Right renal pelvis (tissue), 4 donors: ENCODE measurements at places on chromosomes 12 and 14.

DNA sequence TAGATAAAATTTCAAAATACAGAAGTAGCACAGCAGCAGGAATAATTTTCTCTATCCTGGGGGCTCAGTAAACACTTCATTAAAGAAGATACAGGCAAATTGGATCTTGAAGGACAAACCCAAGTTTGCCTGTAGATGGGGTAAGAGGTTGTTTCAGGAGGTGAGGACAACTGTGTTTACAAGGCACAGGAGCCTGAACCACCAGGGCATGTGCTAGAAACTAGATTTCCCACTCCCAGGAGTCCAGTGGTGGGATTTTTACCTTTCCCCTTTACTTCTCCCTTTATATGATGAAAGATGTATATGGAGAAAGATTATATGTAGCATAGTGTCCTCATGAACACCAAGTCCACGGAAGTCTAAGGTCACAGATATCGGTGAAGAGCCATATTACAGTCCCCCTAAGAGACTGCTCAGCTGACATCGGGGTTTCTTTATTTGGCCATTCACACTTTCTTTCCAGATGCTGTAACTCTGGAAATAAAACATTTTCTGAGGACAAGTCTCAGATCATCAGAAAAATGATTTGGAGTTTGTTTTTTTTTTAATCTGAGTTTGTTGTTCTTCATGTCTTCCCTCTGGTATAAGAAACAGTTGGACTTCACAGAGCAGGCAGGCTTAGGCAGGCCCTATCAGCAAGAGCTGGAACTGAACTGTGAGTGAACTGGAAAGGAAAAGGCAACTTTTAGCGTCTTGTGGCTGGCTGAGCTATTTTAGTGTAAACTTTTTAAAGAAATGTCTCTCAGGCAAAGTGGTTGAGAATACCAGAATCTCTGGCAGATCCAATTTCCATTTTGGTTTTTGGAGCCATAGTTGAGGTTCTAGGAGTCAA lies 8.0 kb upstream of the EVL start:
- no peak for DNase-seq

DNA sequence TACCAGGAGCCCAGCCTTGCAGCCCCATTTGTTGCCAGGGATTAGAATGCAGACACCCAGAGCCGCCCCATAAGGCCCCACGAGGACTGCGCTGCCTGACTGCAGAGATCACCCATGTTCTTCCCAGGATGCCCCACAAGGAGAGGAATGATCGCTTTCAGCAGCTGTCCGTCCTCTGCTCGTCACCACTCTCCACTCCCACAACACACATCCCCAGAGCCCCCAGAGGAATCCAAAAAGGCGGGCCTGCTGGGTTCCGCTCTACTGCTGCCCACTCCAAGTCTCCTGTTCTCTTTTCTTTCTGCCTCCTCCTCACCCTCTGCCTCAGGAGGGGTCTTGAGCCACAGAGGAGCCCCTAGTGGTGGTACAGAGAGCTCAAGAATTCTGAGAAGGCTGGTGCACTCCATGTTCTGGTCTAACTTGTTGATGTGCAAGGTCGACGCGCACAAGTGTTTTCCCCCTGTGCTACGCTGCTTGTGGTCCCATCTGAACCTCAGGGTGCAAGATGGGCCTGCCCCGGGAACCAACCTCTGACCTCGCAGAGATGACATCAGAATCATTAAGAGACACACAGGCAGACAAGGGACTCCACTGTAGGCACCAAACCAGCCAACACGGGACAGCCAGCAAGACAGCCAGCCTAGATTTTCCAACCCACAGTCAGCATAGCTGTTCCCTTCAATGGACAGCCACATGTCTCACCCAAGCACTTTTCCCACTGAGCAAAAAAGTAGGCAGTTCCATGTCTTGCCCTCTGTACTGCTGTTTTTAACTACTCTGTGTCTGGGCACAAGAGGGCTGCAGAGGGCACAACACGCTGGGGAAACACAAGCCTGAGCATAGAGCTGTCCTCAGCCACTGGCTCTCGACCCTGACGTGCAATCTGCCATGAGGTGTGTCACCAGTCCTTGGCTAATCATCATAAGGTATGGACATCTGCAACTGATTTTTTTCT lies 29.9 kb downstream of the PXN start:
- no peak for DNase-seq

DNA sequence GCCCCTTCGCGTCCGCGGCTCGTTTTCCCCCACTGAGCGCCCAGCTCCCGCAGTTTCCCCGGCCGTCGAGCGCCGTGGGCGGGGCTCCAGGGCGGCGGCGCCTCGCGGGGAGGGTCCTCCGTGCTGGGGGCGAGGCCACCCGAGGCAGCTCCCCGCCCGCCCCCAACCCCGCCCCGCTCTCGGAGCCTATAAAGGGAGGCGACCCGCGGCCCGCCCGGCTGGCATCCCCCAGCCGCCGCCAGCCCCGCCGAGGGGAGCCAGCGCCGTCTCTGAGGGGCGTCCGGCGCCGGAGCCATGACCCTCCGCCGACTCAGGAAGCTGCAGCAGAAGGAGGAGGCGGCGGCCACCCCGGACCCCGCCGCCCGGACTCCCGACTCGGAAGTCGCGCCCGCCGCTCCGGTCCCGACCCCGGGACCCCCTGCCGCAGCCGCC lies at the start of gene TAMALIN:
TAMALIN (plus strand) TSS at position 221 of the 432 bp plus-strand sequence; CDS start at position 295, 74 bp downstream.
- no peak for DNase-seq

DNA sequence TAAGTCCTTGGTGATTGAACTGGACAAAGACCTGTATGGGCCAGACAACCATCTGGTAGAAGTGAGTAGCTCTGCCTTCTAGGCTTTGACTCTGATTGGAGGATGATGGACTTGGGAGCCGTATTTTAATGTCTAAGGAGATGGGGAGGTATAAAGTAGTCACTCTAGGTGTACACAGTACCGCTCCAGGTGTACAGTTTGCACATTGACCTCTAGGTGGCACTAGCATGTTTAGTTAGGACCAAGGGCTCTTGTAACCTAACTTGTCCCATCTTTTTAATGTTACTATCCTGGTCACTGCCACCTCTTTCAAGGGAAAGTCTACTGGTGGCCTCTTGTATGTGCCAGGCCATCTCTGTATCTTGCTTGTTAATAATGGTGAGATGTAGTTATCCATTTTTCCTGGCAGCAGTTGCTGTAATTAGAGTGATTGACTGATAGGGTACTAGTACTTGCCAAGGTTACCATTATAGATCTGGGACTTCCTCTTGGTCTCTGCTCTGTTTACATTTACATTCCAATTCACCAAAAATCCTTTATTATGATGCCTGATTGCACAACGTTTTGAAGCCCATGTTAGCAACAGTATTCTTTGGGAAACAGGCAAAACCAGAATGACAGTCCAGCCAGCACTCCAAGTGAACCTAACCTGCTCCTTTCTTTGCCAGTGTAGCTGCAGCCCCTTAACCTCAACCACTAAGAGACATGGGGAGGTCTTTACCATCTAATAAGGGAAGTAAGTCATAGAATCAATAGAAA lies 3.6 kb downstream of the SMARCD1 start:
- DNase-seq: no peak

GRCh38 chr14:95877633-95878032 lies 1.0 kb downstream of the TUNAR start:
- no peak for DNase-seq

DNA sequence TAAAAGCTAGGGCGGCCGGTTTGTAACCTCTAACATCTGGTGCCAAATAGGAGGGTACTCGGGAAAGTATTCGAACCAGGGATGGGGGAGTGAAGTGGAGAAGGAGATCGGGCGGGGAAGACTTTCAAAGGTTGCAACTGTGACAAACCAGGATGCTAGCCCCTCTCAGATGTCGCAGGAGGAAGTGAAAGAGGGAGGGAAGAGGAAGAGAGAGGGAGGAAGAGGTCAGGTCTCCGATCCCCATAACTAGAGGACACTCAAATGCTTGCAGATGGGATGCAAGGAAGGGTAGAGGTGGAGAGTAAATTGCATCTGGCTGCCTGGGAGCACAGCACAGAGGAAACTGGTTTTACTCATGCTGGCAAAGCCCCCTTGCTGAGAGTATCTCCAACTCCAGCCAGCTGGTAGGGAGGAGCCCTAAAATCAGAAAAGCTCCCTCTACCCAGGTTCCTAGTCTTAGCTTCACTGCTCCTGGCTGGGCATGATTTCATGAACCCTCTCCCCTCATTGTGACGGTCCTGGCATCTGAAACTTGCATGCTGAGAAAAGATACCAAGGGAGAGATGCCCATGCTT lies 696.7 kb upstream of the TBX3 start:
- no peak for DNase-seq

DNA sequence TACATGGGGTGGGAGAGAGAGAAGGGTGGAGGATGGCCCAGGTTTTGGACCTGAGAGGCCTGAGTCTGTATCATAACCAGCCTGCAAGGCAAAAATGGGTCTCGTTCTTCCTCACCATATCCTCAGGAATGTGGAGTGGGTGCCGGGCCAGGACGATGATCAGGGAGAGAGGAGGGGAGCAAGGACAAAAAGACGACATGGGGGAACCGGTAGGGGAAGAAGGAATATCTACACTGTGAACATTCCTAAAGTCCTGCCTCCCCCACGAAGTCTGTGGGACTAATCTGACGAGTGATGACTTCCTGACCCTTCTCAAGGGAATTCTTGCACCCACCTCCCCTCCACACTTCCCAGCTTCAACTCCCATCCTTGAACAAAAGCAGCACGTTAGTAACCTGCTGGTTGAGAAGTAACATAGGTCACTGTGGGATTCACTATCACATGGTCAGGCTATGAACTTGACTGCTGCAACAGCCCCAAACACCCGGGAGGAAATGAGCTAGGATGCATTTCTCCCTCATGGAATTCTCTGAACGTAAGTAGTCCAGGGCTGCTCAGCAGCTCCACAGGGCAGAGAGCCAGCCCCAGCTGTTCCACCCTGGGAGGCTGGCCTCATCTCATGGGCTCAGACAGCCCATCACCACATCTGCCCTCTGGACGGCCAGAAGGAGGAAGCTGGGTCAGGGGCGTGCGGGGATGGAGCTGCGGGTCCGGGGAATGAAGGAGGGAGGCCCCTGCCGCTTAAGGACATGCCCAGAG lies 36.8 kb upstream of the VWF start:
- DNase-seq: no peak

DNA sequence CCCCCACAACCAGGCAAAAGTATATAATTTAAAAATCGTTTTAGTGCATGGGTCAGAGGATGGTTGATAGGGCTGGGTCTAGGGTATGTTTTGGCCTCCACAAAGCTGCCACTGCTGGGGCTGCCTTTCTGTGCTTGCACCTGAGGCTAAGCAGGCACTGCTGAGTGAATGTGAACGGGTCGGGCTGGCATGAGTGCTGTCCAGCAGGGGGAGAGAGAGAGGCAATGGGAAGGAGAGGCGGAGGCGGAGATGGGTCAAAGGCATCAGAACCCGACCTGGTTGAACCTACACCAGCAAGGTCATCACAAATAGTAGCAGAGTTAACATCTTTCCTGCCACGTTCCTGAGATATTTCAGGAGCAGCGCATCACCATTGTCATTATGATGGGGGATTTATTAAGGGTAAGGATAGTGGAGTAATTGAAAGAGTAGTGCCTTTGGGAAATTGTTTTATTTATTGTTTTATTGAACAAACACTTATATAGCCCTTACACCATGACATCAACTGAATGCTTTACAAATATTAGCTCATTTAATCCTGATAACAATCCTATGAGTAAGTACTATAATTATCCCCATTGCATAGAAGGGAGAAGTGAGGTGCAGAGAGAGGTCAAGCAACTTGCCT lies 5.8 kb upstream of the NRXN3 start:
- no peak for DNase-seq

DNA sequence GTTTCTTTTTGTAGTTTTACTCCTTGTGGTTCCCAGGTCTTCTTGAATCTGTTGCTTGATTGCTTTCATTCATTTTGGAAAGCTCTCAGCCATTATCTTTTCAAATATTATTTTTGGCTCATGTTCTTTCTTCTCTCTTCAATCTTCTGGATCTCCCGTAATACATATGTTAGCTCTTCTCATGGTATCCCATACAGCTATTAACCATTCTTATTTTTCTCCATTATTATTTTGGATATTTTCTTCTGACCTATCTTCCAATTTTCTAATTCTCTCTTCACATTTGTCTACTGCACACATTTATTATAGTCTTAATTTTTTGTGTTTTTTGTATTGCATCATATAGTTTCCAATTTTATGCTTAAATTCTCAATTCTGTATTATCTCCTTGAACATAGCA lies 123.9 kb upstream of the ARID2 start:
- no peak for DNase-seq

- no peak for DNase-seq
Observed at GRCh38 chr12:76007640-76008039, 23.9 kb downstream of the PHLDA1 start.

GRCh38 chr12:66367015-66367667 lies 64.8 kb downstream of the HELB start:
- DNase-seq: no peak

GRCh38 chr12:27960821-27961220 lies 11.7 kb downstream of the PTHLH start:
- DNase-seq: no peak

- no peak for DNase-seq
Observed at GRCh38 chr14:63155511-63156185, 48.6 kb upstream of the RHOJ start.

DNA sequence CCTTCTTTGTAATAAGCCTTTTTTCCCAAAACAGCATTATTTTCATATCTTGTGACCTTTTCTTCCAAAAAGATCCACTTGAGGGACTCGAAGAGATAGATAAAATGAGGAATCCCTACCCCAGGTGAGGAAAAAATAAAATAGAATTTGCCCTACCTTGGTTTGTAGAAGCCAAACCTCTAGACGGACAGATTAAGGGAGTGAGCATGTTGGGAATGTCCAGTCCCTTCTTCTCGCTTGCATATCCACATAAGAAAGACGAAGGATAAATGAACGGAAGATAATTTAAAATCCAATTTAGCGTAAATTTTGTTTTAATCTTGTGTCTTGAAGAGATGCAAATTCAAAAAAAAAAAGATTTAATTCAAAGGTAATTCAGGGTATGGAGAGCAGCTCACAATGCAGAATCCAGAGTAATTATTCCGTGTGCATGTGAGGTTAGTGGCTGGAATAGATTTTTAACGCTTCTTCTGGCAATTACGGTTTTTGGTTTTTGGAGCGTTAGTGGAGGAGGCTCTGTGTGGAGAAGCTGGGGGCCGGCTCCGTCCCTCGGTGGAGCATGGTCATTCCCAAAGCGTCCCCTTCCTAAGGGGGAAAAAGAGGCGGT lies 1.5 kb downstream of the GRIN2B start:
- DNase-seq: no peak

GRCh38 chr12:45130881-45131281 lies 80.0 kb upstream of the DBX2 start:
- peak; percentile 39 for DNase-seq

GRCh38 chr12:100576331-100577036 lies 3.0 kb downstream of the GAS2L3 start:
- no peak for DNase-seq

GRCh38 chr12:121072147-121072546 lies 33.1 kb upstream of the OASL start:
- DNase-seq: no peak
